ENCODE measurements at places on chromosomes 7 and 10.

GRCh38 chr10:131915484-131915883 is 14.7 kb downstream of the PPP2R2D start:
- no peak for DNase-seq

DNA sequence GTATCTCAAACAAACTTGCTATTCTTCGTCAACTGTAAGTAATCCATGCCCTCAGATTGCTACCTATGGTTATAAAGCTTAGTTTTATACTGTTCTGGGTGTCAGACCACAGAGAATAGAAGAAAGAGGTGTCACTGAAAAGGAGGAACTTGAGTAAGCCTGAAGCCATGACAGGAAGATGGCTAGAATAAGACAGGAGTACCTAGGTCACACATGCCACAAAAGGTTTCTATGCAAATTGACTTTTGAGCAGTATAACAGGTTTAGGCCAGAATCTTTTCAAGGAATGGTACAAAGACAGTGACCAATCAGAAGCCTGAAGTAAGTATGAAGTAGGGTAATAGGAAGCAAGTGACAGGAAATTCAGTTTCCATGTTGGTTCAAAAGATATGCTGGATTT is 23.5 kb downstream of the FBXW4 start:
- DNase-seq = no peak

DNA sequence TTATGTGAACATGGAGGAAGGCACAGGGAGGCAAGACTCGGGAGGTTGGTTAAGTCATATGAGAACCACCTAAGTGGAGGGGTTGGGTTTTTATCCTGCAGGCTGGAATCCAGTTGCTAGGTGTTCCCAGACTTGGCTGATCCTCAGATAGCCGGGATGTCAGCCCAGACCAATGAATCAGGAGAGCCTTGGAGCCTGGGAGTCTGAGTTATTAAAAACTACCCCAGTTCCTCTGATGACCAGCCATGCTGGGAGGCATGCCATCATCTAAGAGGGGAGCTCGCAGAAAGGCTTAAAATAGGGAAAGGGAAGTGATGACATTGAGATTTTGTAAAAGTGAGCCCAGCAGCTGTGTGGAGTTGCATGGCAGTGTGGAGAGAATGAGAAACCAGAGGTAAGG is 238.1 kb downstream of the ZNF248 start:
- no peak for DNase-seq

DNA sequence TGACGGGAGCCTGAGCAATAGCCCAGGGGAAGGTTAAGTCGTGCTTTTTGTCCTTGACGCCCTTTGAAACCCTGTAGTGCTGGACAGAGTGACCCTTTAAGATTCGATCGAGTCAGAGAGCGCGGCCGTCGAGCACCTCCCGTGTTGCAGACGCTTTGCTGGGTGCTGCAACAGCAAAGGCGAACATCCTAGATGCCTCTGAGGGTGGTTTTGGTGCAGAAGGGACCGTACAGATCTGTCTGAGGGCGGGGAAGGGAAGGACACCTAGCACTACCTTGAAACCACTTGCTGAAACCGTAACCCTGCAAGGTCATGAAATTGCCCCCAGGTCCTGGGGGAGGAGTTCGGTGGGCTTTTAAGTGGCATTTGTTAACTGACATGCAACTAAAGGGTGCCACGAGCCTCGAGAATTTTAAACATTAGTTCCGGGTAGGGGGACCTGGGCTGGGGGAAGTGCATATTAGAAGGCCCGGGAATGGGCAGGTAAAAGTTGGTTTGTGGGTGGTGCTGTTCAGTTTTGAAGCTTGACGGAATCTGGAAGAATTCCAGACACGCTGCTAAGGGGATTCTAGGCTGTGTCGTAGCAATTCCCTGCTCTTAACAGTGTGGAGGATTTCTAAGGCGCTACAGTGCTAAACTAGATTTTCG is 786 bp downstream of the ATP5F1C start:
- DNase-seq = no peak

DNA sequence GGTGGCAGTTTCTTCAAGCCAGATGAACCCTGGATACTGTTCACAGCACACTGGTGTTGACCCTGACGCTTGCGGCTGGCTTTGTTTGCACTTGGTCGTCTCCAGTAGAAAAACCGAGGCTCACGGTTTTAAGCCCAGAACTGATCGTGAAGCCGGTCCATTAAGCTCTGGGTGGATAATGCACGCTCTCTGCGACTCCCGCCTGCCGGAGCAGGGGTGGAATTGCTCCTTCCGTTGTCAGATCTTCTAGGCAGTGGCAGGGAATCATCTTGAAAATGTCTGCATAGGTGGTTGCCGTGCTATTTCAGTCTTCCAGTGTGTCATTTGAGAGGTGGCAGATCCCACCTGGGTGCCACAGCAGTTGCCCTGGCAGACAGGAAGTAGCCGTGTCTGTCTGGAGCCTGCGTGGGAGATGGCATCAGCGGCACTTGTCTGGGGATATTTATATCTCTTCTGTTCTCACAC is 35.9 kb upstream of the AP5Z1 start:
- DNase-seq = no peak

DNA sequence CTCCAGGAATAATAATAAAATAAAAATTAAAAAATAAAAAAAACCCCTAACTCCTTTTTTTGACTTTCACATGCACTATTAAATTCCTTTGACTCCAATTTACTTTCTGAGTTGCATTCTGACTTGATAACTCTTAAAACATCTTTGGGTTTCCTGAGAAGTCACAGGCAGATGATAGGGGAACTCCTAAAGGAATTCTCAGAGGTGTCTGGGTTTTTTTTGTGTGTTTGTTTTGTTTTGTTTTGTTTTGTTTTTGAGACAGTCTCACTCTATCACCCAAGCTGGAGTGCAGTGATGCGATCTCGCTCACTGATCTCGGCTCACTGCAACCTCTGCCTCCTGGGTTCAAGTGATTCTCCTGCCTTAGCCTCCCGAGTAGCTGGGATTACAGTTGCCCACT is 52.7 kb upstream of the APBB1IP start:
- no peak for DNase-seq

- no peak for DNase-seq
Measured at GRCh38 chr7:95601316-95601715, 5.0 kb upstream of the PDK4 start.

GRCh38 chr10:7696545-7696944 is 6.6 kb upstream of the ITIH2 start:
- no peak for DNase-seq

DNA sequence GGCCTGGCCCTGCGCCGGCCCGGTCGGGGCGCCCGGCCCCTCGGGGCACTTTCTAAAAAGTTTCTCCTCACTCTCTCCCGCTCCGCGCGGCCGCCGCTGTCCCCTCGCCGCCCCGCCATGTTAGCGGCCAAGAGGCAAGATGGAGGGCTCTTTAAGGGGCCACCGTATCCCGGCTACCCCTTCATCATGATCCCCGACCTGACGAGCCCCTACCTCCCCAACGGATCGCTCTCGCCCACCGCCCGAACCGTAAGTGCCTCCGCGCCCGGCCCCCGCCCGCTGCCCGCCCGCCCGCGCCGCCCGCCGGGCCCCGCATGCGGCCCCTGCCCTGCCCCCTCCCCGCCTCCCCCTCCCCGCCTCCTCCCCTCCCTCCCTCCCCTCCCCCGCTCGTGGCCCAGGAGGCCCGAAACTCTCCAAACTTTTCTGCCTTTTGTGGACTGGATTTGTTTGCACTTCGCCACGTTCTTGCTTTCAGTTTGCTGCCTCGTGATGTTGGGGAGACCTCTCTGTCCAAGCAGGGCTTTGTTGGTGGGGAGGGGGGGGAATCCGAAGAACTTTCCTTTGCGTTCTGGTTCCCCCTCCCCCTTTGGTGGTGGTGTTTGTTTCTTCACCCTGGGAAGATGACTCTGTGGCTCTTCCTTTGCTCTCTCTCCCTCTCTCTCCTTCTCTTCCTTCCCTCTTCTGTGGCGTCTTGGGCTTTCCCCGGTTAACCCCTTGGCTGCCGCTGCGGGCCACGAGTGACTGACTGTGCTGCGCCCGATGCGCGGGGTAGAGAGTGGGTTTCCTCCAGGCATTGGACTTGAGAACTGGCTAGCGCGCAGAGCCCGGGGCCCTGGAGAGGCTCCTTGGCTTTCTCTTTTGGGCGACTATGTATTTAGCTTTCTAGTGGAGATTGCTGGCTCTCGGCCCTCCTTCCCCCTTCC is 1.6 kb downstream of the TCF7L2 start:
- peak; percentile 86 for DNase-seq

DNA sequence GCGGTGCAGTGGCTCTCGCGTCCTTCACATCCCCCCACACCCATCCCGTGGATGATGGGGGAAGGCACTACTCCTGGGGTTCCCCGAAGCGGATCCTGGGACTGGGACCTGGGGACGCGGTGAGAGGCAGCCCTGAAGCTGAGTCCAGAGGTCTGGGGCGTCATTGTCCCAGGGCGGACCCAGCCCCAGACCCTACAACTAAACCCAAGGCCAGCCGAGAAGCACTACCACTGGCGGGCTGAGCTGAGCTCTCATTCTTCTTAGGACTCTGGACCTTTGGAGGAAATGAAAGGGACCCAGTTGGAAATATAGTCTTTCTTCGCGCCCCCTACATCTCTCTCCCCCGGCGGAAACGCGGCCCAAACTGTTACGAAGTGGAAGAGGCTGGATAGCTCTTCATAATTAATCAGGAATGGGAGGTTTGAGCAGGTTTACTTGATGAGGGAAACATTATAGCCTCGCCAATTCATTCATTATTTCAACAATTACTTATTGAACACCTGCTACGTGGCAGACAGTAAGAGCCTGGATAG is 389 bp upstream of the FBXL15 start:
- no peak for DNase-seq

DNA sequence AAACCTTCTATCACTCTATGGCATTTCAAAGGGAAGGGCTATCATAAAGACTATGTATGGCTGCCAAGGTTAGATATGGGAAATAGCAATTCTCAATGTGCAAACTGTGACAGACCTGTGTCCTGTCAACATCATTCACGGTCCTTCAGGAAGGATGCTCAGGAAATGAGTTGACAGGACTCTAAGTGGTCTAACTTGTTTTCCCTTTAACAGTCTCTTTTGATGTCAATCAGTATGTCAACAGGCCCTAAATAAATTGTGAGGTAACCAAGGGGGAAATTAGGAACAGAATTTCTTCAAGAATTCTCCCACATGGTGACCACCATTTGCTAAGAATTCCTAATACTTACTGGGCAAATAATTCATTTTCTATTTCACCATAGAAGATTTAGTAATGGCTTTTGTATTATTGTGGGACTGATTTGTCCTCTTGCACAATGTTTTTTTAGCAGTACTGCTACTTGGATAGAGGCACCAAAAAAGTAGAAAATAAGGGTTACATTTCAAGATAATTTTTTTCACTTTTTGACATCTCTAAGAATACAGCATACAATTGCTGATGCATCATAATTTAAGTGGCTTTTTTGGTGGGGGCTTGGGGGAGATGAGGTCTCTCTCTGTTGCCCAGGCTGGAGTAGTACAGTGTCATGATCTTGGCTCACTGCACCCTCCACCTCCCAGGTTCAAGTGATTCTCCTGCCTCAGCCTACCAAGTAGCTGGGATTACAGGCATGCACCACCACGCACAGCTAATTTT is 275.8 kb downstream of the CACNA2D1 start:
- DNase-seq = no peak

DNA sequence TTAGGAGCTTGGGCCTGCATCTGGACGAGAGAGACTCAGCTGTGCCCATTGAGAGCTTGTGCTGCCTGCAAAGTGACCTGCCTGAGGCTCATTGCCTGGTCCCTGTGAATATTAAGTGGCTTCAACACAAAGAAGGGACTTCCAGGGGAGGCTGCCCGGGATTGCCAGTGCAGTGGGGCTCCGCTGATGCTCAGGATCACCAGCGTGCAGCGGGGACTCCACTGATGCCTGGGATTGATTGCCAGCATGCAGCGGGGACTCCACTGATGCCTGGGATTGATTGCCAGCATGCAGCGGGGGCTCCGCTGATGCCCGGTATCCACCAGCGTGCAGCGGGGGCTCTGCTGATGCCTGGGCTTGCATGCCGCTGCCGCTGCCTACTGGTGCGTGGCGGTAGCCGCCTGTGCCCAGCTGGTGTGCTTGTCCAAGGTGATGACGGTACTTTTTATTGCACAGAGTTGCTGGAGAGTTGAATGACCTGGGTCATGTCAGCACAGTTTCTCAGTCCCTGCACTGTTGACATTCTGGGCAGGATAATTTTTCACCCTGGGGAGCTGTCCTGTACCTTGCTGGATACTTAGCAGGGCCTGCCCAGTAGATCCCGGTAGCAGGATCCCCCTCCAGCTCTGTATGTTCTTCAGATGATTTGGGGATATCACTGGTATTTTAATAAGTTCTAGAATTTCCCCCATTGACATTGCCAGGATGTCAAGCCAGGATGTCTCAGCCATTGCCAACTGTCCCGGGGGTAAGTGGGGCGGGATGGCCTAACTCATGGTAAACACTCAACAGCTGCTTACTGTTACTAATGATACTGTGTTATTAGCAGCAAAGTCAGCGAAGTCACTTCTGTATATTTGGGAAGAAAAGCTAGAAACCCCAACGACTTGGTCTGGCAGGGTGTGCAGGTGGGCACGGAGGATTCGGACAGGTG is 13.0 kb downstream of the DOCK1 start:
- no peak for DNase-seq

DNA sequence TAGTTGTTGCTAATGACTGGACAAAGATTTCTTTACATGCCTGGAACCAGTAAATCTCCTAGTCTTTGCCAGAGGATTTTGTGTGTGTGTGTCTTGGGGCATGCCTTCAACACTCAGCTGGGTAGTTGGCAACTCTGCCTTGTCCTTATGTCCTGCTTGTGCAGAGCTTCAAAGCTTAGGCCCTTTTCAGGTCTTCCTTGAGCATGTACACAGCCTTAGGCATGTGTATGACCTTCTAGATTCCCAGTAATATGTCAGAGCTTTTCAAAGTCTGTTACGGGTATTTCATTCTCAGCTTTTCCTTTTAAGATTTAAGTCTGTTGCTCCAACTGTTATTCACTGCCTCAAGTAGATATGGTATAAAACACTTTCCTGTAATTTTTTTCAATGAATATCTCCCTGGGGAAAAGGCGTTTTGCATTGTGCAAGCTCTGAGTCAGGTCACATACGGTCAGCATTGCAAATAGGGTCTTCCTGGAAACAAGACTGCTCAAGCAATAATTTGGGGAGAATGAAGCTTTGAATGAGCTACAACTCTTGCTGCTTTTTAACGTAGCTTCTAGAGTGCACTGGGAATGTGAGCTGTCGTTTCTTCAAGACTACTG is 25.5 kb downstream of the SHOC2 start:
- DNase-seq = no peak

DNA sequence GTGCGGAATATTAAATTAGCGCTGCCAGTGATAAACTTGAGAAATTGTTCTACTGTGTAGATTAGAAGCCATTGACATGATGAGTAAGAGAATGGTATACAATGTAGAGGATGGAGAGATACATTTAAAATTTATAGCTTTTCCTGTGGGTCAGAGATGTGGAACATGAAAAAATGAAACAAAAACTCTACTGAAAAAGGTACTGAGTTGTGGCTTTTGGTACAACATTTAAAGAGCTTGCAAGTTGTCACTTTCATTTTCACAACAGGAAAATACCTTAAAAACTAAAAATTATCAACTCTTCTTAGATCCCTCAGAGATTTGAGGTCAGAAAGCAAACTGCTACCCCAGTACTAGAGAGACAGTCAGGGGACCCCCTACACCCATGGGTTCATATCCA is 348.8 kb upstream of the CDC14C start:
- DNase-seq = no peak

Measured in right forelimb (tissue), 1 donor.